ENCODE measurements at places on chromosomes 1 and 21.

DNA sequence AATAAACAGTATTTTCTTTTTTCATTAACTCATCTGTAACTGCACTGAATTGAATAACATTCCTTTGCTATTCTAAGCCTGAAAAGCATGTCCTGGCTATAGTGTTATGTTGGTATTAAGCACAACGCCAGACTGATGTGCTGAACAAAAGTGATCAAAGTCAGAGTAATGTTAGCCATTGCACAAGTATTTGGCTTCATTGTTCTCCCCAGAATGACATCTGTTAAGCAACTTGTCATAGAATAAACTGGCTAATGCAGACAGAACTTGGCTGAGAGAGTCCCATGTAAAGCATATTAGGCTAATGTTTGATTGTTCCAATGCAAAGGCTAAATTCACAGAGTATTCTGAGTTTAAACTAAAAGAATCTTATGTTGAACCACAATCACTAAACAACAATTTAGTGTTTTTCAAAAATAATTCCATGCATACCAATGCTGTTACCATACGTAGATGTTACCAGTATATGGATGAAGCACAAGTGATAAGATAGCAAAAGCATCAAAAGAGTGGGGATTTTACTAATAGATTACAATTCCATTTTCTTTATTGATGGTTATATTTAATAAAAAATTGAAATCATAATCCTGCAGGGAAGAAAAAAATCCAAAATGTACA is 235.3 kb upstream of the DMRTA2 start:
- DNase-seq, result no peak

DNA sequence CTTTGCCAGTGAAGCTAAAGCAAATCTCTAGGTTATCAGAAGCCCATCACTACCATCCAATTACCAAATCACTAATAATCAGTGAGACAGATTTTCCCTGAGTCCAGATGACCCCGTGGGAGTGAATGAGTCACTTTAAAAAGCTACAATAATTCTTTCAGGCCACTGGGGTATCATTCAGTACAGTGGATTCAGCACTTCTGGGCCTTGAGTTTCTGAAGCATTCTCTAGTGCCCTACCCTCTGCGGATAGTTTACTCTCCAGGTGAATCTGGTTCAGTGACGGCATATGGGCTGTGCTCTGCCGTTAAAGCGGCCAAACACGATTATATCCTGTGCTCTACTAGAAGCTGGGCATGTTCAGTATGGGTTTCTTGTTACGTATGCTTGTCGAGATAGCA is 26.1 kb downstream of the NR5A2 start:
- no peak for DNase-seq

- no peak for DNase-seq
Measured at GRCh38 chr1:199082778-199083389, 444.0 kb downstream of the PTPRC start.

- DNase-seq, result no peak
Measured at GRCh38 chr1:53454019-53454418, 5.2 kb upstream of the DMRTB1 start.

- DNase-seq, result no peak
Measured at GRCh38 chr1:219220945-219221344, 47.3 kb downstream of the LYPLAL1 start.

DNA sequence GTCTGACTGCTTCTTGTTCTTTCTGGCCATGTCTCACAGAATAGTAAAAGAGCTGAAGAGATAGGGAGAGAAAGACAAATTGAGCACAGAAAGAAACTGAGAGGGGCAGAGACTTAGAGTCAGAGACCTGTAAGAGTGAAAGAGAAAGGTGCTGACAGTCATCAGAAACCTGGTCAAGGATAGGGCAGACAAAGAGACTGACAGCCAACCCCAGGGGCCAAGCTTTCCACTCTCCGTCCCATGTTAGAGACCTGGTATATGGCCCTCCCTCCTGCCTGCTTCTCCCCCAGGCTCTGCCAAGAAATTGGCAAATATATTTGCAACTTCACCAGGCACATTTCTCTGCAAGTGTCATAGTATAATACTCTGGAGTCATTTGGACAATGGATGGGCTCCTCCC is 64.6 kb downstream of the RHBG start:
- DNase-seq, result no peak

DNA sequence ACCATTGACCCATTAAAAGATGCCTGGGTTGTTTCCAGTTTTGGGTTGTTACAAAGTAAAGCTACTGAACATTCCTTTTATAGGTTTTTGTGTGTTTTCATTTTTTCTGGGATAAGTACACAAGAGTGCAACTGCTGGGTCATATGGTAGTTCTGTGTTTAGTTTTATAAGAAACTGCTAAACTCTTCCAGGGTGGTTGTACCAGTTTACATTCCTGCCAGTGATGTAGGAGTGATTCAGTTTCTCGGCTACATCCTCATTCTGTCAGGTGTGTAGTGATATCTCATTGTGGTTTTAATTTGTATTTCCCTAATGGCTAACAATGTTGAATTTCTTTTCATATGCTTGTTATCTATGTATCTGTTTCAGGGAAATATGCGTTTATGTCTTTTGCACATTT is 58.5 kb upstream of the DNAJC6 start:
- DNase-seq, result no peak

- no peak for DNase-seq
Measured at GRCh38 chr1:203101813-203102634, 16.2 kb upstream of the MYOG start.

- DNase-seq, result no peak
Measured at GRCh38 chr1:93607814-93608186, 73.8 kb downstream of the BCAR3 start.

DNA sequence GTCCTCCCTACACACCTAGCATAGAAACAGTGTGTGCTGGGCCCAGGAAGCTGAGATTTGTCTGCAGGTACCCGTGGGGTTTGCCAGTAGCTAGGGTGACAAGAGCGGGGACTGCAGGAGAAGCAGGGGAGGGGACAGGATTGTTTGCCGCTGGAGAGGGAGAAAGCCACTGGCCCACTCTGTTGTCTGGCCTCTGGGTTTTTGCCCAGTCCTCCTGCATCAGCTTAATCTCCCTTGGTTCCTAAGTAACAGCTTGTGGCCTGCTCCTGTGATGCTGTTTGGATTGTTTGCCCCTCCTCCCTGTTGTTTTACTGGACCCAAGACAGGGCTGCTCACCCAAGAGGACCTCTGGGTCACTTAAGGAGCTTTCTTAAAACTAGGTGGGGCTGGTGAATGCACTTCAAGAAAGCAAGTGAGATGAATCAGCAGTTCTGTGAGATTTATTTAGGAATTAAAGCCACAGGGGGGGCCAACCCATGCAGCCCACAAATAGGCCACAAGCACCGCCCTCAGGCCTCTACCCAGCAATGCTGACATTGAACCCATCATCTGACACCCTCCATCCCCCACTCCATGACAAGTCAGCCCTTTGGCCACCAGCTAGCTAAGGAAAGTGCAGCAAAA is 142.8 kb downstream of the ZZZ3 start:
- no peak for DNase-seq

Measured in NCI-H1417 treated with DMSO at 0.1 percent for 48 hours (cell line).